ENCODE measurements at places on chromosomes 7 and 10.

- DNase-seq, result no peak
These were observed 1066.3 kb downstream of the CNTNAP2 start for GRCh38 chr7:147182874-147183273.

DNA sequence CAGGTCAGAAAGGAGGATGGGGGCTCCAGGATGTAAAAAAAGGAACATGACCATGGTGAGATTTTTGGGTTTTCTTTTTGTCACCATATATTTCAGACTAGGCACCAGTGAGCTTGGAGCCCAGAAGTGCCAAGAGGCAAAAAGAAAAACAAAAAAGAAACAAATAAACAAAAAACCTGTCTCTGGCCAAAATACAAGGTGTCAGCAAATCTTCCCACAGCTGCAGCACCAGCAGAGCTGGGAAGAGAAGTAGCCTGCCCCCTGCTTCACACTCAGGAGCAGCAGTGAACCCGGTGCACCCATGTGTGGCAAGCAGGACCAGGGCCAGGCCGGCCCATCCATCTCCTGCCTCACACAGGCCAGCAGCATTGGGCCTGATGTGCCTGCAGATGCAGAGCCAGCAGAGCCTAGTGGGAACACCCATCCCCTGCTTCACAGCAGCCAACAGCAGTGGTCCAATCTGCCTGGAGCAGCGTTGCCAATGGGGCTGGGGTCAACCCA lies 34.7 kb upstream of the C10orf71 start:
- no peak for DNase-seq

DNA sequence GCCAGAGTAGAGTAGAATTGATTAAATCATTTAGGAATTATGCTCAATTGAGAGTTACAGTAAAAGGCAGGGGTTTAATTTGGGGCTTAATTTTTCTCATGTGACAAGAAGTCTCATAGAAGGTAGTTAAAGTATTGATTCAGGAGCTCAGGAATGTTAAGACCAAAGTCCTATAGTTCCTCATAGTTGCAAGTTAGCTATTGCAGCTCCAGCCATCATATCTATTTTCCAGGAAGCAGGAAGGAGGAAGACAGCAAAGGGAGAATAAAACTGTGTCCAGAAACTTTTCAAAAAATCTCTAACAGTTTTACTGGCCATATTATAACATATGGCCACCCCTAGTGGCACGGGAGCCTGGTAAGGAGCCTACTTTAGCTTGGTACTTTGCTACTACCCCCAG lies 97.0 kb upstream of the RPA3 start:
- DNase-seq, result no peak

DNA sequence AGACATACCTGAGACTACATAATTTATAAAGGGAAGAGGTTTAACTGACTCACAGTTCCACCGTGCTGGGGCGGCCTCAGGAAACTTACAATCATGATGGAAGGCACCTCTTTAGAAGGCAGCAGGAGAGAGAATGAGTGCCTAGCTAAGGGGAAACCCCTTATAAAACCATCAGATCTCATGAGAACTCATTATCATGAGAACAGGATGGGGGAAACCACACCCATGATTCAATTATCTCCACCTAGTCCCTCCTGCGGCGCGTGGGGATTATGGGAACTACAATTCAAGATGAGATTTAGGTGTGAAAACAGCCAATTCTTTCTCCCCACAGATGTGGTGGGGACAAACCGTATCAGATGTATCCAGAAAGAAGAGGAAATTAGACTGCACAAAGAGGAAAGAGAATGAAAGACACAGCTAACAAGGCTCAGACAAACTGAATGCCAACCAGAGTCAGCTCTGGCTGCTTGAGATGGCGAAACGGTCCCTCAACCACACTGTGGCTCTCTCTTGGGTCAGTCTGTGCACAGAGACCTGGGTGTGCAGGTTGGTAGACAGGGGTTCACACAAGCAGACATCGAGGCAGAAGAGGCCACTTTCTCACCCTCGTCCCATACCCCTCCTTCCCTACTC lies 375.6 kb downstream of the SFMBT2 start:
- no peak for DNase-seq

GRCh38 chr7:70237831-70238575 lies 639.7 kb downstream of the AUTS2 start:
- DNase-seq, result no peak

- no peak for DNase-seq
These were observed 207.0 kb downstream of the MLLT10 start for GRCh38 chr10:21740989-21741388.

DNA sequence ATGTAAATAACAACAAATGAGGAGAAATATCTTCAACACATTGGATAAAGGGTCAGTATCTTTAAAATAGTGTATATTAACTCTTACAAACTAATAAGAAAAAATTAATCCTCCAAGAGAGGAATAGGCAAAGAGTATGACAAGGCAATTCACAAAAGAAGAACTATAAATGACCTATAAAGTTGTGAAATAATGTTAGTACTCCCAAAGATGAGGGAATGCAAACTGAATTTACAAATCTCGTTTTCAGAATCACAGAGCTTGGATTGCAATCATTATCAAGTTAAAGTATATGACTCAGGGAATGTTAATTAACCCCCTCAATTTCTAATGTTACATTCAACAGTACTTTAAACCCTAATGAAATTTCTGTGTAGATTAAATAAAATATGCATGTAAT lies 87.3 kb upstream of the TARP start:
- DNase-seq, result no peak

DNA sequence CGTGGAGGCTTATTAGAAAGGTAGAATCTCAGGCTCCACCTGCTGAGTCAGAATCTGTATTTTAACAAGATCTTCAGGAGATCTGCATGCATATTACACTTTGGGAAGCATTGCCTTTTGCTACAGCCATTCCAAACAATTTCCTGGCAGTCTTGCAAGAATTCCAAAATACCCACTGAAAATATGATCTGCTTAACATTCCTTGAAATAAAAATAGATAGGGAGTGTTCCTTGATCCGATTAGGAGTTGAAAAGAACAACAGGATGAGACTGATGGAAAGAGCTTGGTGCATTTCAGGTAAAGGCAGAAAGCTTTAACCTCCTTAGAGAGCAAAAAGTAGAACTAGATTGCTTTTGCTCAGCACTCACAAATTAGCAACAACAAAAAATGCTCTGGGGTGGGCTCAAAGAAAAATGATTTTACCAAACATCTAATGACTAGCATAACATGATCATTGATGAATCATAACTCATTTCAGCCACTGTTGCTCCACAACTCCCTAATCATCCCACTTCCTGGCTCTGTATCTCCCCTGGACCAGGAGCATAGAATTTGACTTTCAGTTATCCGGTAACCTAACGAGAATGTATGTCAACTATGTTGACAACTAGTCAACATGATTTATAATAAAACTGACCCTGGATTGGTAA lies 115.2 kb downstream of the RNLS start:
- no peak for DNase-seq
